ENCODE measurements at places on chromosomes 3 and 15. TPM values are rescaled to one million over a fixed set of nuclear protein-coding genes. Genes with fewer than 3 reads are reported as not detected.

The SPATA12 gene
- polyA plus RNA-seq: 0.04 TPM

The ST8SIA2 gene
- polyA plus RNA-seq: 0.50 TPM

The CD96 gene
- polyA plus RNA-seq: 0.08 TPM

The LCTL gene
- polyA plus RNA-seq: not detected

The SCAMP5 gene
- 7.4 TPM for polyA plus RNA-seq

The CYP1A2 gene
- not detected for polyA plus RNA-seq

The LTF gene
- 3.0 TPM for polyA plus RNA-seq

The TPRG1 gene
- 1.1 TPM for polyA plus RNA-seq

The SLC9C1 gene
- 0.11 TPM for polyA plus RNA-seq

- DNase-seq: no peak
Observed at GRCh38 chr3:147934451-147935180, 525.5 kb downstream of the ZIC1 start.

DNA sequence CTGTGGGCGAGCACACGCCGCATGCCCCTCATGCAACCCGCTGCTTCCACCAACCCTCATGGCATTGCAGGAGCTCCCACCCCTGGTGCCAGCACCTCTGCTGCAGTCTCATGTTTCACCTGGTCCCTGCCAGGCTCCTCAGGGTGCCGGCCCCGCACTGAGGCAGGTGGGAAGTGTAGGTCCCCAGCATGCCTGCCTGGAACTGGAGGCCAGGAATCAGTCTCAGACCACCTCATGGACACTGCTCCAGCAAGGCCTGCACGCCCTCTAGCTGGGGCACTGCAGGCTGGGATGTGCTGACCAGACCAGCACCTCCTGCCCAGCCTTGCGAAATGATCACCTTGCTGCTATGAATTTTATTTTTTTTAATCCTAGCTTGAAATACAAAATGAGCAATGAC, 39.1 kb downstream of the OCA2 start:
- no peak for DNase-seq

GRCh38 chr15:77804210-77804609, 171.5 kb upstream of the LINGO1 start:
- DNase-seq: peak; percentile 63

- no peak for DNase-seq
Observed at GRCh38 chr3:192413461-192413860, 313.9 kb downstream of the FGF12 start.

GRCh38 chr3:122101646-122102045, 46.5 kb downstream of the CD86 start:
- no peak for DNase-seq

- DNase-seq: peak; percentile 88
Observed at GRCh38 chr3:113441051-113441770, at the start of gene CFAP44. CFAP44 (minus strand) TSS chr3:113441493; CDS start chr3:113433664, 7,829 bp downstream.

DNA sequence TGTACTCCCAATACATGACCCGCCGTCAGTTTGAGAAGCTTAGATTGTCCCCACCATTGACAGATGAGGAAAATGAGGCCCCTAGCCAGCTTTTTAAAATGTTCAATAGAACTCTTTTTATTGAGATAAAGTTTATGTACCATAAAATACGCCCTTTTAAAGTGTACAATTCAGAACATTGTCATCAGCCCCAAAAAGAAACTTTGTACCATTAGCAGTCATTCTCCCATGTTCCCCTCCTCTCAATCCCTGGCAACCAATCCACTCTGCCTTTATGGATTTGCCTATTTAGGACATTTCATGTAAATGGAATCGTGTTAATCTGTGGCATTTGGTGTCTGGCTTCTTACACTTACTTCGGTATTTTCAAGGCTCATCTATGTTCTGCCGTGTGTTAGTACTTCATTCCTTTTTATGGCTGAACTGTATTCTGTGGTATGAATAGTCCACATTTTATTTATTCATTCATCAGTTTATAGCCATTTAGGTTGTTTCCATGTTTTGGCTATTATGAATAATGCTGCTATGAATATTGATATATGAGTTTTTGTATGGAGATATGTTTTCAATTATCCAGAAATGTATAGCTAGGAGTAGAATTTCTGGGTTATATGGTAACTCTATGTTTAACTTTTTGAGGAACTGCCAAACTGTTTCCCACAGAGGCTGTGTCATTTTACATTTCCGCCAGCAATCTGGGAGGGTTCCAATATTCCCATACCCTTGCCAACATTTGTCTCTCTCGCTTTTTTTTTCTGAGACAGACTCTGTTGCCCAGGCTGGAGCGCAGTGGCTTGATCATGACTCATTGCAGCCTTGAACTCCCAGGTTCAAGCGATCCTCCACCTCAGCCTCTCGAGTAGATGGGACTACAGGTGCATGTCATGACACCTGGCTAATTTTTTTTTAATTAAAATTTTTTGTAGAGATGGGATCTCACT, 15.3 kb upstream of the PTPN23 start:
- no peak for DNase-seq

- DNase-seq: no peak
Observed at GRCh38 chr15:65207280-65207840, 3.9 kb downstream of the CILP start.

GRCh38 chr3:154123906-154124305, 2.7 kb downstream of the ARHGEF26 start:
- no peak for DNase-seq

DNA sequence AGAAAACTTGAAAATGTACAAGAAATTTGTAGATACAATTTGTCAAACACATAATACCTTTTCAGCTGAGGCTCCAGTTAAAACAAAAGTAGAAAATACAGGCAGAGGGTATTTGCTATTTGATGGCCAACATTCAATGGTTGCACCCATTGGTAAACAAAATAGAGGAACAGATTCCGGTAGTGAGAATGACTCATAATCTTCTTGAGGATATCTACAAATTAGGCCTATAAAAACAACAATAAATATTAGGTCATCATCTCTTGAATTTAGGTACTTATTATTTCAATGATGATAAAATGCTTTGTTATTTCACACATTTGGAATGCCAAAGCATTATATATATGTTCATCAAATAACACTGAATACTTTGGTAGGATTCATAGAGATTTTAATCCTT, 53.4 kb downstream of the DENND4A start:
- DNase-seq: no peak

DNA sequence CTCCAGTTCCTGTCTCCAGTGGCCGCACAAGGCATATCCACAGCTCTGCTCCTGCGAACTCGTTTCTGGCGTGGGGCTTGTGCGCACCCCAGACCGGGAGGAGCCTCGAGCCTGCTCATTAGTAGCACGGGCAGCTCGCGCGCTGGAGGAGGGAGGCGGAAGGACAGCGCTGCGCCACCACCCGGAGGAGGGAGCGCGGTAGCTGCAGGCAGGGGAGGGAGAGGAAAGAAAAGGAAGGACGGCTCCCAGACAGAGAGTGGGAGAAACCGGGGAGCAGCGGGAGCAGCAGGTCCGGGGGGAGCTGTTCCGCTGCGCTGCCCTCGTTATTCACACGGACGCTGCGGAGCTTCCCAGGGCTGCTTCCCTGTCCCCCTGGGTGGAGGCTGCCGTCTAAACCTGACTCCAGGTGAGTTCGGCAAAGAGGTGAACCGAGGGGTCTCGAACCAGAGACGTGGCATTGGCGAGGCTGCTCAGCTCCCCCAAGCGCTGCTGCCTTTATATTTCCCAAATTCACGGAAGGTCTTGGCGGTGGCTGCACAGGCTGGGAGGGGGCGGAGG, 121.3 kb upstream of the ZNF717 start:
- no peak for DNase-seq

- DNase-seq: no peak
Observed at GRCh38 chr3:20141316-20141715, 44.7 kb downstream of the SGO1 start.

- no peak for DNase-seq
Observed at GRCh38 chr3:171778493-171778892, 31.8 kb downstream of the PLD1 start.

GRCh38 chr3:196837819-196838420, 29.8 kb upstream of the SENP5 start:
- DNase-seq: peak; percentile 64

- peak; percentile 83 for DNase-seq
Observed at GRCh38 chr15:74781431-74782258, at the start of gene CSK. CSK (plus strand) TSS chr15:74782080; CDS start chr15:74798298, 16,218 bp downstream.

DNA sequence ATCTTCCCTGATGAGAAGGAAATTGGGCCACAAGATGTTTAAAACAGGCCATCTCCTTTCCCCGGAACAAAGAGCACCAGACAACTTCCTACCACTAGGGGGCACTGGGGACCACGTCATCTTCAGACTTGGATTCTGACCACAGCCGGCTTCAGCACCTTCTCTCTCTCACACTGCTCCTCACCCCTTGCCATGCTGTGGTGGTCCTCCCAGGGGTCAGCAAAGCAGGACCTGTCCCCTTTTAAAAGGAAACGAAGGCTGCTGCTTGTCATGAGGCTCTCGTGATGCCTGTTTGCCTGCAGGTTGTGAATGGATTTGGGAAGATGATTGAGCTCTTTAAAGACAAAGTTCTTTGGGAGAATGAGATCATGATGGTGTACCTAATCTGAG, 16.2 kb downstream of the RFT1 start:
- peak; percentile 78 for DNase-seq

DNA sequence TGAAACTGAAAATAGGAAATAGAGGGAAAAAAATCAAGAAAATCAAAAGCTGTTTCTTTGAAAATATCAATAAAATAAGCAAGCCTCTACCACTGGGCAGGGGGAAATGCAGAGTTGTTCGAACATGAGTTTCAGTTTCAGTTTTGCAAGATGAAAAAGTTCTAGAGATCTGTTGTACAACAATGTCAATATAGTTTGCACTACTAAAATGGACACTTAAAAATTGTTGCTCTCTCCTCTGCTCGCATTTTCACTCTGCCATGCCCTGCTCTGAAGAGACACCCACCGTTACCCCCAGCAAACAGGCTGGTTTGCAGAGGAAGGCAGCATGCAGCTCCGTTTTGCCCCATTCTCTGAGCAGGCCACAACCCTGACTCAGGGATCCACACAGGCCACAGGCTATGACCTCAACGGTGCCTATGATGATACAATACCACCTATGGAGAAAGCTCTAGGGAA, 64.5 kb downstream of the ZNF148 start:
- DNase-seq: no peak

GRCh38 chr15:79339588-79340314, 28.8 kb downstream of the TMED3 start:
- no peak for DNase-seq

DNA sequence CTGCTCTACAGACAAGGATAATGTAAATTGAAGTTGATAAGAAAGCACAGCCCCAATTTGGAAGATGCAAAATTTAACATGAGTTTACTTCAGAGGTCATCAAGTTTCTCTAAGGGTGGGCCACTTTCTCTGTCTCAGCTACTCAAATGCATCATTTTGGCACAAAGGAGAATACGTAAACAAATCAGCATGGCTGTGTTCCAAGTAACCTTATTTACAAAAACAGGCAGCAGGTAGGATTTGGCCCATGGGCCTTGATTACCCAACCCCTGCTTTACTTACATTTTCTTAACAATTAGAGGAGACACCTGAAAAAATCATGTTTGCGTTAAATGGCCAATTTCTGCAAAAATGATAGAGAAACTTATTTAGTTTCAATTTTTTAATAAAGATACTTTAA, 181.7 kb downstream of the GBE1 start:
- DNase-seq: no peak

DNA sequence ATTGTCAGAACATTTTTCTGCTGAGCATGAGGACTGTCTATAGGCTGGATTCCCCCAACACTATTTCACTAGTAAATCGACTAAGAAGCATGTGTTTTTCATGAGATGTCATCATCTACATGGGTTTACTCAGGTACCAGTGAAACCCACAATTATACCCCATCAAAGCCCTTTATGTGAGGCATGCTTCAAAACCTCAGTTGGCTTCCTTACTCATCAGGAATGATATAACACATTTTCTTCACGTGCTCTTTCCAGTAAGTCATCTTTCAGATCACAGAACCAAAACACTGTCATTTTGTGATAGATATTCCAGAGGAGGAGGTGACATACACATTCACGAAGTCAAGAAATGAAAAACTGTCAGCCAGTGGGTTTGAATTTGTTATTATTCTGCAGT, 116.5 kb downstream of the ANO10 start:
- DNase-seq: no peak

DNA sequence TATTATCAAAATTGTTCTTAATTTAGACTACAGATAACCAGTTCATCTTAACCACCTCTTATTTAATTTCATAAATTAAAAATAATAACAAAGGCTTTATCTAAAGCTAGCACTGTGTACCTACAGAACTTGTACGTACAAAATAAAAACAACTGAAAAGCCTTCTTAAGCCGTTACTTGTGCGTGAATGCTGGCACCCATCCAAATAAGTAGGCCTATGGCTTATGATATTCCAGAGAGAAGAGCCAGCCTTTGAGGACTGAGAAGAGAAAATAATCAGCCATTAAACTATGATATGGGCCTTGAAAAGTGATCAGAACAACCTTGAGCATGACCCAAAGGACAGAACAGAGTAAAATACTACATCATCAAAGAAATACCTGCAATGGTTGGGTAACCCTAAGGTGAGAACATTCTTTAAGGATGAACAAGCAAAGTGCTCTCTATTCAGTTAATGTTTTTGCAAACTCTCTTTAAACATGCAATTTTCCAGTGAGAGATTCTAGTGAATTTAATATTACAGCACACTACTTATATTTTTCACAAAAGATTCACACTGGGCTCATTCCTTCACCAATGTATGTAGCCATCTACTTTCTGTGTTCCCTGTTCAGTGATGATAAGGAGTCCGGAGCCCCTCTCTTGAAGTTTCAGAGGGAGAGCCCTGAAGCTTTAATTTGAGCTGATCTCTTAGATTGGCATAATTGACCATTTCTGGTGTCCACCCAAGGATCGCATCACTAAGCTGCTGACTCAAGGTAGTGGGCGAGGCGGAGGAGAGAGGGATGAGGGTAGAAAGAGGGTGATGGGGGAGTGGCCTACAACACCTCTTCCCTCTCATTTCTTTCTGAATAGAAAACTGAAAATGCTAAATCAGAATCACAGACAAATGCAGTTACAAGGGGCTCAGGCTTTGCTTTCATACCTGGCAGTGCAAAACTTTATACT, 7.7 kb upstream of the ACTC1 start:
- no peak for DNase-seq

Data from heart left ventricle (tissue), 16 donors.